ENCODE measurements at places on chromosomes 5 and 9.

DNA sequence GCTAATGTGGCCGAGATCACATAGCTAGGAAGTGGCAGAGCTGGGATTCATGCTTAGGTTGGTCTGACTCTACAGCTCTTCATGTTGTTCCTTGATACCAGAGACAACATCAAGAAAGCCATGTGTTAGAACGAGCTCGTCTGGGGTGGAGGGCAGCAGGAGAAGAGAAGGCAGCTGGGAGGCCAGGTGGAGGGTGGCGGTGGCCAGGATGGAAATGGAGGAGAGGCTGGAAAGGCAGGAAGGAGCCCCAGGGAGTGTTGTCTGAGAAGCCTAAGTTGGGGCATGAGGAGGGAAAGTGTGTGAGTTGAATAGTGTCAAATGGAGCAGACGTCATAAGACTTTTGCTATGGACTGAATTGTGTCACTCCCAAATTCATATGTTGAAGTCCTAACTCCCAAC, 315.3 kb downstream of the GADD45G start:
- no peak for DNase-seq

- DNase-seq, result no peak
These were observed 429.5 kb downstream of the DTWD2 start for GRCh38 chr5:118558871-118559270.

DNA sequence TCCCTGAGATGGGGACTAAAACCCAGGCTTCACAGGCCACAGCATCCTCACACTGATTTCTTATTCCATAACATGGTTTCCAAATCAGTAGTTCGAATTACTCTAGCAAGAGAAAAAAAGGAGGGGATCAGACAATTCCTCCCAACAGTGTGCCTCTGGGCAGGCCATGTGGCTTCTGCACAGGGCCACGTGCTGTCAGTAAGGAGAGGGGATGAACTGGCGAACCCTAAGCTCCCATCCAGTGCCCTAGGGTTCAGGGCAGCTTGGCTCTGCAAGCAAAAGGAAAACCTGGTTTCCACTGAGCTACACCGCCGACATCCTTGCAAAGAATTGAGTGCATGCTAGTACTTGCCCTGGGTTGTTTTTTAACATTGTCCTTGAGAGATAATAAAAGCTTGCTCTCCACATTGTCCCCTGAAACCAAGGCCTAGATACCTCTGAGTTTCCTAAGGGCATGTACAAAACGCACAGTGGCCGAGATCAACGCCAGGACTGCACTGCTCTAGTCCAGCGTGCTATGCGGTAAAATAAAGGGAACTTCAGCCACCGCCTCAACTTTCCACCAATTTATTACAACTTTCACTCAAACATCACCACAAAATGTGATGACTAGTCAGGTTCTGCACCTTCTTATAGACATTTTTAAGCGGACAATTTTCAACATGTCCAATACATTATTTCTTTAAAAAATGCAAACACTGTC, 4.5 kb downstream of the CAMSAP1 start:
- no peak for DNase-seq

DNA sequence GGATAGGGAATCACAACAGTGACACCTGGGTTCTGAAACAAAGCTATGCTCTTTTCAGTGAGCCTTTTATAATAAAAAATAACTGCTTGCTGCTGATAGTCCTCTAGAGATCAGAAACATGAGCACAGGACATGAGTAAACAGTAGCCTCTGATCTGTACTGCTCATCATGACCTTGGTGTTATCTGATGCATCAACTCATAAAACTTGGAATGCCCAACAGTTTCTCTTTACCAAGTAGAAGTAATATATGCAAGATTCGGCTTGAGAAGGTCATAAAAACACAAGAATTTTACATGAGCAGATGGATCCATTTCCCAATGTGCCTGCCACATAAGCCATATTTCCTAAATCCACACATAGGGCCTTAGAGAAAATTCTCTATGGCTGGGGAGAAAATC, 318.3 kb upstream of the GRAMD2B start:
- no peak for DNase-seq

DNA sequence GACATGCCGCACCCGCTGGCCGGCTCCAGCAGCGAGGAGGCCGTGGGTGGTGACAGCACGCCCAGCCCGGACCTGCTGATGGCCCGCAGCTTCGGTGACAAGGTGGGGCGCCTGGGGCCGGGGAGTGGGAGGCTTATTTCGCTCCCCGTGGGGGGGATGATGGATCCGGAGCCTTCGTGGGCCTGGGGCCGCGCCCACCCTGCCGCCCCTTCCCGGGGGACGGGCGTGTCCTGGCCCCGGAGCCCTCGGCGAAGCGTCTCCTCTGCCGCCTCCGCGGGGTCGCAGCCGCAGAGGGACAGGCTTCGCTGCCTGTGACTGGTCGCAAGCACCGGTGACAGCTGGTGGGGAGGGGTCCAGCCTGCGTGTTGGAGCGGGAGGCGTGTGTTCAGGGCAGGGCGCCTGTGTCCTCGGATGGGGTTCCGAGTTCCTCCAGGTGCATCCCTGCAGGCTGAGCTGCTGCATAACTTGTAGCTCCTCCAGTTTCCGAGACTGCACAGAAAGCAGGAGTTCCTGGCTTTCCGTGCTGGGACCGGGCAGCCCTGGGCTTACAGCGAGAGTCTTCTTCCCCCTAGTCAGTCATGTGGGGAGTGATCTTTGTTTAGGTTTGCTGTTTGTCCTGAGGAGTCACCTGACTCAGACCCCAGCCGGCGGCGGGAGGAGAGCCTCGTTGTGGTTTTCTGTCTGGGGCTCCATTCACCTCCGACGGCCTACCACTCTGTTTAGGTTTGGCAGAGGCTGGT, 666 bp downstream of the SNX30 start:
- DNase-seq, result no peak

DNA sequence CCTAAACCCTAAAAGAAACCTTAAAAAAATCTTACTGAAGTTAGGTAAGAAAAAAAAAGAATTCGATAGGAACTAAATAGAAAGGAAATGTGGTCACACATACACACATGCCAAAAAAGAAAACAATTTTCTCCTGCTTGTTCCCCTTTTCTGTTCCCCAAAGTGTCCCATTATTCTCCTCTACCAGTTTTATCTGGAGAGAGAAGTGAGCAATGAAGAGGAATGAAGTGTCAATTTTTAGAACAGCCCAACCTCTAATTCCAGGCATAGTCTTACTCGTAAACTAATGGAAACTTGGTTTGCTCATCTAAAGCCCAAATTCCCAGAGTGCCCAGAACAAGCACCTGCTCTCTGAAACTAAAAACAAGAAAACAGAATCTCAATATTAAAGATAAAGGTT, 26.1 kb downstream of the AP3B1 start:
- no peak for DNase-seq

DNA sequence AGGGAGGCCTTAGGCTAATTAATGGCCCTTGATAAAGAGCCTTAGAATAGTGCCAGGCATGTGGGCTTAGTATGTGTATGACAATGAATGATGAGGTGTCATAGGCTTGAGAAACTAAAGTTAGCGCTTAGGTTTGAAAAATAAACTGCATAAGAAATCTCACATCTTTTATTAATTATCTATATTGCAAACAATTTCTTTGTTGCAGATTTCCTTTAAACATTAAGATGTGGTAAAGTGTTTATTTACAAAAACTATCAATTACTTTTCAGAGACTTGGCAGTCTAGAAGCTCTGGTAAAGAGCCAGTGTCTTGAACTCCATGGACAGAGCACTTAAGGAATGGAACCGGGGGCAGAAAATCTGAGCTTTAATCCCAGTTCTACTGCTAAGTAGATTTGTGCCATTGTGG, 23.1 kb downstream of the MAP1B start:
- DNase-seq, result no peak

DNA sequence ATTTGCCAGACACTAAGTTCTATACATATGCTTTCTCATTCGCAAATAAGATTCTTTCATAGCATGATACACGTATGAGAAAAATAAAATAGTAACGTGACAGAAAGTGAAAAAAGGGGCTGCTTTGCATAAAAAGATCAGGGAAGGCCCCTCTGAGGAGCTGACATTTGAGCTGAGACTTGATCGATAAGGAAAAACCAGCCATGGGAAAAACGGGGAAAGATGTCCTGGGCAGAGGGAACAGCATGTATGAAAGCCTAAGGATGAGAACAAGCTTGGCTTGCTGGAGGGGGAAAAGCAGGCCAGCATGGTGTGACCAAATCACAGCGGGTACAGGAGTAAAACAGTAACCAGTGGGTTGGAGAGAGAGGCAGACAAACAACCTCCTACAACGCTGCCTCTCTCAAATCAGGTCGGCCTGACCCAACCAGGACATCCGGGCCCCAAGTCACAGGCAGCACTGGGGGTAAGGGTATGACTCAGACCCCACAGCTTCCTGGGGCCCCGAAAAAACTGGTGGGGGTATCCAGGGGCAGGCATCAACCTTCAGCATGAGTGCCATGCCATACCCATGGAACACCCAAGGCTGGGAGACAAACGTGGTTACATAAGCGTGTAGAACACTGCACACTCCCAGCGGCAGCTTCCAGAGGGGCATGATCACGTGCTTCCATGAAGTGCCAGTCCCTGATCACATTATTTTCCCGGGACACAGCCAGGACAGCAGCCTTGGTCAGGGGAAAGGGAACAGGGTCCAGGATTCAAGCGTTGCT, 2.2 kb downstream of the TNIP1 start:
- DNase-seq, result no peak

Data from NCI-H2081 treated with DMSO at 0.1 percent for 48 hours (cell line).